ENCODE measurements at places on chromosomes 2 and 18.

DNA sequence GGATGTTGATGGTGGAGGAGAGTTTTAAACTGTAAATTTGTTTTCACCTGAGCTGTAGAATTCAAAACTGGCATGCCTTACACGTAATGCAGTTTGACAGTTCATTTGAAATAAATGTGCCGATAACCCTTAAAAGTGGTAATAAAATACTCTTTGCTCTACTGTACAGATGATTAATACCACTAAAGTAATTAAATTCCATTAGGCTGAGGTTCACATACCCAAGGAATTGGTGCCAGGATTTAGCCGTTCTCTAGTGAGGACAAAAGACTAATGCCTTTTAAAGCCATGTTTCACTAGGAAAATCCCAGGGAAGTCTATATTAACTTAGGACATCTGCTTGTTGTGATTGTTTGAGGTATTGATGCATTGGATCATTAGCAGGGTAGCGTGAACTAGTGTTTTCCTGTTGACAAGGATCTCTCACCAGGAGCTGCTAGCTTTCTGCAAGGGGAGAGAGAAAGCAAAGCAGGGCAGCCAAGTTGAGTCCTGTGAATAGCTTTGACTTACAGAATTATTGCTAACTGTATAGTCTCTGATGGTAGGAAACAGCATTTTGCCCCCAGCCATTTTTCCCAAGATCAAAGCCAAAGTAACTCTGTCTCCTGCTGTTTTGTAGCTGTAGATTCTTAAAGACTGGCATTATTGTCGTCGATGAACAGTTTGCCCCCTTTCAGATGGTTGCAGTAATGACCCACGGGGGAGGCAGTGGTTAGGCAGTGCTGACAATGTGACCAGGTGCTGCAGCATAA is 280.9 kb upstream of the FANCL start:
- no peak for DNase-seq
- H3K27ac ChIP-seq, result no peak overlapping the region
- H3K36me3 ChIP-seq, result no peaks in the 10 kb centered on the region
- no peaks in the 10 kb centered on the region for H3K27me3 ChIP-seq
- no peaks in the 10 kb centered on the region for H3K4me1 ChIP-seq

GRCh38 chr18:67300498-67300897 is 216.0 kb downstream of the DSEL start:
- DNase-seq, result no peak
- no peaks in the 10 kb centered on the region for H3K36me3 ChIP-seq
- H3K27ac ChIP-seq, result no peak overlapping the region
- no peak overlapping the region for H3K4me3 ChIP-seq
- H3K27me3 ChIP-seq, result no peaks in the 10 kb centered on the region

GRCh38 chr18:47331026-47331425 is 79.6 kb upstream of the SKOR2 start:
- no peaks in the 10 kb centered on the region for H3K27me3 ChIP-seq
- no peak for DNase-seq
- H3K4me1 ChIP-seq, result no peaks in the 10 kb centered on the region
- H3K27ac ChIP-seq, result no peak overlapping the region

GRCh38 chr2:239827523-239827890 is 197.6 kb downstream of the NDUFA10 start:
- peaks cover 10% of the 10 kb centered on the region for H3K4me1 ChIP-seq
- no peaks in the 10 kb centered on the region for H3K27me3 ChIP-seq
- no peak overlapping the region for H3K27ac ChIP-seq
- H3K4me3 ChIP-seq, result no peak overlapping the region

DNA sequence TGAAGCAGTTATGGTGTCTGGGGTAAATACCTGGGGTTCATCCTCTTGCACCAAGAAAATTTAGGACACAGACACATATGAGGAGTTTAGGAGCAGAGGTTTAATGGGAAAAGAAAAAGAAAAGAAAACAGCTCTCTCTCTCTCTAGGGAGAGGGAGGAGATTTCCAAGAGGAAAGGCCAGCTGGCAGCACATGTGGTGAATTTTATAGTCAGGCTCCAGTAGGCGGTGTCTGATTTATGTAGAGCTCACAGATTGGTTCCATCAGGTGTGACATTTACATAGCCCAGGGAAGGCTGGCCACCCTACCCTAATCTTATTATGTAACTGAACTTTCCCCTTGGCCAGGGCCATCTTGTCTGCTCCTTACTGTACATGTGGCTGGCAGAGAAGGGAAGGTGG is 297.5 kb upstream of the RGPD4 start:
- no peak for DNase-seq
- H3K36me3 ChIP-seq, result no peaks in the 10 kb centered on the region
- no peak overlapping the region for H3K27ac ChIP-seq
- H3K4me3 ChIP-seq, result no peak overlapping the region

- H3K36me3 ChIP-seq, result no peaks in the 10 kb centered on the region
- no peaks in the 10 kb centered on the region for H3K4me1 ChIP-seq
- no peak for DNase-seq
- no peak overlapping the region for H3K4me3 ChIP-seq
- H3K27ac ChIP-seq, result no peak overlapping the region
Observed at GRCh38 chr18:39241534-39241933, 1675.9 kb upstream of the CELF4 start.

DNA sequence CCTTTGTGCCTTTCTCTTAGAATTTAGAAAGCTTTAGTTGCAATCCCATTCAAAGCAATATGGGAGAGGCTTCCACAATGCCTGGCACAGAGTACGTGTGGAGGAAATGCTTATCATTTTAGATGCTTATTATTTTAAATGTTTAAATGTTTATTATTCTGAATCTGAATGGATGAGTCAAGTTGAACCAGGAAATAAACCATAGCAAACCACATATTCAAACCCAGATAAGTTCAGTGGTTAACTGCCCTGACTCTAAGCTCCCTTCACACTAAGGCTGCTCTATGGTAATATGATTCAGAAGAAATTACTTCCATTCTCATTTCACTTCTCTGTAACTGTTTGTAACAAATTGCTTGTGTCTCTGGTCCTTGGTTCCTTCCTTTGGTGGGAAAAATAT is 5.2 kb upstream of the PPP4R1 start:
- no peaks in the 10 kb centered on the region for H3K36me3 ChIP-seq
- peak overlapping the region; percentile 46 for H3K27ac ChIP-seq

DNA sequence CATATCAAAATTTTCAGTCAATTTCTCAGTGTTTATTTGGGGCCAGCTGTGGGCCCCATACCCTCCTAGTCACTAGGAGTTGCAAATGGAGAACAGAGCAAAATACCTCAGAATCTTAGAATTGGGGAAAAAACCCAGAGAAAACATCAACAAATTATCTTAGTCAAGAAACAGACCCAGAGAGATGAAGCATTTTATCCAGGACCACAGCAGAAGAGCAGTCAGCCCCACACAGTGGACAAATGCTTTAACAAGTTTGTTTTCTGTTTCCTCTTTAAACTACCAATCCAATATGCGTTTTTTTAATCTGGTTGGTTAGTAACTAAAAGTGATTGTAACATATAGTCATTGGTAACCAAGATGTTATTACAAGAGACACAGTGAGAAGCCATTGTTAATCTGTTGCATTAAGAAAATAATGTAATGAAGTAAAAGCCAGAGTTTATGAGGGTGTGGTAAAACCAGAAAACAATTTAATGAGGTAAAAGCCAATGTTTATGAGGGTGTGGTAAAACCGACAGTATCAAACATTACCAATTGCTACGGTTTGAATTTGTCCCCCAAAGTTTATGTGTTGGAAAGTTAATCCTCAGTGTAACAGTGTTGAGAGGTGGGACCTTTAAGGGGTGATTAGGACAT is 60.7 kb upstream of the COX7A2L start:
- no peak for DNase-seq
- no peaks in the 10 kb centered on the region for H3K27me3 ChIP-seq
- H3K4me3 ChIP-seq, result no peak overlapping the region
- no peak overlapping the region for H3K27ac ChIP-seq
- no peaks in the 10 kb centered on the region for H3K4me1 ChIP-seq

DNA sequence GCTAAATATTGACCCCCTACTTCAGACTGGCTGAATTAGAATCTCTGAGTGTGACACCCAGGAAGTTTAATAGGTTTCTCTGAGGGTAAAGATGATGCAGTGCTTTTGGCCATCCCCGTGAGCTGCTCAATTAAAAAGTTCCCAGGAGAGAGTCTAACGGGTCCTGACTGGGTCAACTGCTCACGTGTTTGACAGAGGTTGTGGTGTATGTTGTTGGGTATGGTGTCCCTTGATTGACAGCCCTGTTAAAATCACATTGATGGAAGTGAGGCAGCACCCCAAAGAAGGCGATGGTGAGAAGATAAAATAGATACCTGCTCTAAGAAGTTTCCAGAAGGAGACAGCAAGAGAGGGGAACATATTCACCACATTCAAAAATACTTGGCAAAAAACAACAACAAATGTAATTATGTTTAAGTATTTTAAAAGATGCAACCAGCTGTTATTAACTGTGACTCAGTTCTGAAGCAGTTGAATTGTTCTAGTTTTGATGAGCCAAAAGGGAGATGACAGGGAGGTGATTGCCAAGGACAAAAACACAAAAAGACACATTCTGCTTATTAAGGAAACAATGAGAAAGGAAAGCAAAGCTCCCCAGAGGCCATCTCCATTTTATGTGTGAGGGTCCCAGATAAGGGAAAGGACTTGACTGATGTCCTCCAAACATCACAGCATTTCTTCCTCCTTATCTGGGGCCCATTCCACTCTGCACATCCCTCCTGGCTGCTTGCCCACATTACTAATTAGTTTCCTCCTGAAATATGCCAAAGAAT is 11.5 kb upstream of the GMCL1 start:
- no peaks in the 10 kb centered on the region for H3K4me1 ChIP-seq
- no peaks in the 10 kb centered on the region for H3K27me3 ChIP-seq
- H3K36me3 ChIP-seq, result peaks cover 79% of the 10 kb centered on the region
- DNase-seq, result no peak
- H3K4me3 ChIP-seq, result no peak overlapping the region

DNA sequence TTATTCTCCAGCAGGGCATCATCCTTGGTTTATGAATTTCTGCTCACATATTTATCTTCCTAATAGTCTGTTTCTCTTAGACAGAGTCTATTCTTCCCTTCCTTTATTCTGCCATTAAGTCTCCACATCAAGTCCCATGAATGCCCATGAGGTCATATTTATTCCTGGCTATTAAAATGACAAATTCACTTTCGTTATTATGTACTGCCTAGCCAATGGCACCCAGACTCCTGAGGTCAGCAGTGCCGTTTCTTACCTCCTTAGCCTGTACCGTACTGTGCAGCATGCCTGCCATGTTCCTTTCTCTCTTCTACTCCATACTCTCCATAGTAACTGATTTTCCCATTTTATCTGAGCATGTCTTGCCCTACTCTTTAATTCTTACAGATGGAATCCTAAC is 82.3 kb upstream of the SPTBN1 start:
- no peaks in the 10 kb centered on the region for H3K27me3 ChIP-seq
- peaks cover 19% of the 10 kb centered on the region for H3K4me1 ChIP-seq
- no peak for DNase-seq
- no peak overlapping the region for H3K4me3 ChIP-seq
- no peak overlapping the region for H3K27ac ChIP-seq

DNA sequence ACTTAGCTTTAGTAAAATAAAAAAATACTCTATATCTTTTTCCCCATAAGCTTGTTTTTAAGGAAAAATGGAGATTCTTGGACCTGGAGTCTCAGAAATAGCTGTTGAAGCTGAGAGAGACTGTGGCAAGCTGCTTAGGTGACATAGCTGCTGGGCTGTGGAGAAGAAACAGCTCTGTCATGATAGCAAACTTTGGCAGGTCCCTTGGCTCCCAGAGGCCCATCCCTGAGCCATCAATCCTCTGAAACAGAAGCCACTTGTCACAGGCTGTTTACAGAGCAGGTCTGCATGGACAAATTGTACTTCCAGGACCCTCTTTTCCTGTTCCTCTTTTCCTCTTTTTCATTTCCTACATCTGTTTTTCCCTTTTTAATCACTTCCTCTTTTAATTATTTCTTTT is 1370.1 kb upstream of the CRIM1 start:
- no peaks in the 10 kb centered on the region for H3K36me3 ChIP-seq
- no peak for DNase-seq
- H3K27me3 ChIP-seq, result no peaks in the 10 kb centered on the region
- peaks cover 15% of the 10 kb centered on the region for H3K4me1 ChIP-seq
- H3K4me3 ChIP-seq, result no peak overlapping the region

DNA sequence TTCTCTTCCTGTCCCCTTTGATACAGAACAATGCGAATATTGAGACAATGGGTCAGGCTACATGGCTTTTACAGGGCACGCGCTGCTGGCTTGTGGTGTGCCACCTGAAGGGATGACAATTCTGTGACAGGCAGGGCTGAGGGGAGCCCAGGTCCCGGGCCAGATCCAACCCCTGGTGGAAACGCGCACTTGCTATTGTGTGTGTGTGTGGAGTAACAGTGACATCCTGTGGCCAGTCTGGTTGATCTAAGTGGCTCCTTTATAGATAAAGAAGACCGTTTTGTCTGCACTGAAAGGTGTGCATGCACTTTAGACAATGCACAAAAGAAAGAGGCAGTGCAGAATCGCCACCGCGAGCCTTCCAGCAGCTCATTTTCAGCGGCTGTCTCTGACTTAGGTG is 273.6 kb downstream of the HRH4 start:
- no peak overlapping the region for H3K4me3 ChIP-seq
- no peaks in the 10 kb centered on the region for H3K36me3 ChIP-seq
- H3K27me3 ChIP-seq, result peaks cover 5% of the 10 kb centered on the region
- H3K27ac ChIP-seq, result no peak overlapping the region
- no peak for DNase-seq

GRCh38 chr2:51619961-51620360 is 588.0 kb upstream of the NRXN1 start:
- H3K27me3 ChIP-seq, result no peaks in the 10 kb centered on the region
- DNase-seq, result no peak
- no peaks in the 10 kb centered on the region for H3K4me1 ChIP-seq
- no peaks in the 10 kb centered on the region for H3K36me3 ChIP-seq

- H3K4me3 ChIP-seq, result no peak overlapping the region
- H3K4me1 ChIP-seq, result no peaks in the 10 kb centered on the region
- H3K27me3 ChIP-seq, result no peaks in the 10 kb centered on the region
- no peaks in the 10 kb centered on the region for H3K36me3 ChIP-seq
- DNase-seq, result no peak
Observed at GRCh38 chr18:65017372-65017760, 733.4 kb upstream of the CDH7 start.

DNA sequence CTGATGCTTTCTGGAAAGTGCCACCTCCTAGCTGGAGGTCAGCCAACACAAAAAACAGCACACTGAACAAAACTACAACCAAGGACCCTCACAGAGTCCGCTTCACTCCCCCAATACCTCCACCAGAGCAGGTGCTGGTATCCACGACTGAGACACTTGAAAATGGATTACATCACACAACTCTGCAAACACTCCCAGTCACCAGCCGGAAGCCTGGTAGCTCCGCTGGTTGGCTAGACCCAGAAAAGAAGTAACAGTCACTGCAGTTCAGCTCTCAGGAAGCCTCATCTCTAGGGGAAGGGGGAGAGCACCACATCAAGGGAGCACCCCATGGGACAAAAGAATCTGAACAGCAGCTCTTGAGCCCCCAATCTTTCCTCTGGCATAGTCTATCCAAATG is 175.4 kb downstream of the LCLAT1 start:
- no peaks in the 10 kb centered on the region for H3K36me3 ChIP-seq
- H3K27ac ChIP-seq, result no peak overlapping the region
- DNase-seq, result no peak
- no peaks in the 10 kb centered on the region for H3K27me3 ChIP-seq
- H3K4me1 ChIP-seq, result no peaks in the 10 kb centered on the region

Data from esophagus squamous epithelium (tissue), 5 donors.